ENCODE measurements at places on chromosomes 3 and 15.

DNA sequence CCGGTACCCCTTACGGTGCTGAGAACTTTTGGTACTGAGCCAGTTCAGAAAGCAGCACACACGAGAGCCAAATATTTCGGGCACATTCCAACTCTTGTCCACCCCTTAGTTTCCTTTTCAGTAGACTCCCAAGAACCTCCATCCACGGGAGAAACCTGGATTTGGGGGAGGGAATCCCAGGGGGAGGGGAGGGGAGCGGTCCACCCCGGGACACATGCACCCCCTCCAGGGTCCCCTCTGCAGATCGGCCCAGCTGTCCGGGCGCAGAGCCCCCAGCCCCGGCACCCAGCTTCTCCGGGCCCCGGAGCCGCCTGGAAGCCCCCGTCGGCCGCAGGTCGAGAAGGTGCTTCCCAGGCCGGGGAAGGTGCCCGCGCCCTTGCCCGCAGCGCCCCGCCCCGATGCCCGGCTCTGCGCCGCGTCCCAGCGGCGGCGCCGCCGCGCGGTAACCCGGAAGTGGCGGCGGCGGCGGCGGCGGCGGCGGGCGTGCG is 455 bp upstream of the ABHD17C start:
- no peak for DNase-seq

DNA sequence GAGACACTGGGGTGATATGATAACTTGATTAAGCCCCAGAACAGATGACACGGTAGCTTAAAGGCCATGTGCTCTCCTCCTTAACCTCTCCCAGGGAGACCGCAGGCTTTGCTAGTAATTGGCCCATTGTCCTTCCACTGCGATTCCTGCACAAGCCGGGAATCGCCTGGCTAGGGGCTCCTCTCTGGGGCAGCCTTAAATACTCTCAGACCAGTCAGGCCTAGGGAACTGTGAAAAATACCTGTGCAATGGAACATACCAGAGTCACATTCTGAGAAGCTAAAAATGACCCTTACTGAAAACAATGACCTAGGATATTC is 56.3 kb downstream of the CPN2 start:
- no peak for DNase-seq

GRCh38 chr3:174951034-174951433 is 91.9 kb downstream of the NAALADL2 start:
- DNase-seq, result no peak

DNA sequence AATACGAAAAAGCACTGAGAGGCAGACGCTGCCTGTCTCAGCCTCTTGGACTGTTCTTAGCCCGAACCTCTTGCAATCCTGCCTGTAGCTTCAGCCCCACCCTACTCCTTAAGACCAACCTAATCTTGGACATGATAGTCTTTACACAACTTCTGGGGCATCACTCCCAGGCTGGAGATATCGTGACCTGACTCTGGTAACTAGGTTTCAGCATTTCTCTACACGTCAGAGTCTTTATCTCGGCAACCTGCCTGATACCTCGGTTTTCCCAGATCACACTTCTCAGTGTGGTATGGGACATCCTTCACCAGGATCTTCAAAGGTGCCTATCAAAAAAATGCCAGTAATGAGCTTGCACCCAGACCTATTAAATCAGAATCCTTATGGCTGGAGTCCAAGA is 590.2 kb upstream of the KCNMB2 start:
- DNase-seq, result no peak

DNA sequence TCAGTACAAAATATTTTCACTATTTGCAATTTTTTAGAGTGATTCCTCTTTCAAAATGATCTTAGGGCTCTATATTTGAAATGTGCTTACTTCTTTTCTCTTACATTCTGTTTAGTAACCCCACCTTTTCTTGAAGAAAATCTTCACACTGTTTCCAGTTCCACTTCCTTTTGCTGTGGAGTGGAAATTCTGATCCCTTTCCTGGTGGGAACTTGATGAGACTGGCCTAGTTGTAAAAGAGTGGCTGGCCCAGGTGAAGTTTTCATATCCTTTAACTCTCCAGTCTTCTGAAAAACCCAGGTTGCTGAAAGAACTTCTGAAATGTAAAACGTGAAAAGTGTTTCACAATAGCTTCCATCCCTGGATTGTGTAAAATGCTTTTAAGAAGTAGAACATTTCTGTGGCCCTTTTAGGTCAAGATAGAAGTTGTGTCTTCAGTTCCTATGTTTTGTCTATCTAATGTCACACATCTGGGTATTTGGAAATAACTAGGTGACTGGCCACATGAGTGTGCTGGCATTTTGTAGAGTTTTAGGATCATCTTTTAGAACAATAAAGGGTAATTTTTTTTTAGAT is 84.8 kb upstream of the LRIG1 start:
- DNase-seq, result no peak

- no peak for DNase-seq
Measured at GRCh38 chr3:61997101-61997500, 376.2 kb downstream of the FEZF2 start.

DNA sequence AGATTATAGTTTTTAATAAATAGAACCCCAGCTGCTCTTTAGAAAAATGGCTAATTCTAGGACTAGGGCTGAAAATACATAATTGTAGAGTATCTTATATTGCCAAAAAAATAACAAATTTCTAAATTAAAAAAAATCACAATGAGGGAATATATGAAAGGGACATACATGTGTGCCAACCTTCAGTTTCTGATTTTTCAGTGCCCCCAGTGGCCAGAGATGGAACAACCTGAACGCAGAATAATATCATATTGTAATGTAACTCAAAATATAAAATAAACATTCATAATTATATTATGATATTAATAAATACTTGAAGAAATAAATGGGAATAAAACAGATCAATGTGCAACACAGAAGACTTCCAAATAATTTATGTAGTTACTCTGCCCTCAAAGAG is 460.5 kb downstream of the ZNF385D start:
- no peak for DNase-seq

- no peak for DNase-seq
Measured at GRCh38 chr3:51722362-51722761, 15.5 kb downstream of the GRM2 start.

- no peak for DNase-seq
Measured at GRCh38 chr3:114586119-114586518, 292.3 kb downstream of the TIGIT start.

GRCh38 chr3:110575702-110576101 is 495.9 kb upstream of the NECTIN3 start:
- DNase-seq, result no peak

- DNase-seq, result no peak
Measured at GRCh38 chr3:187621881-187622280, 48.3 kb downstream of the SST start.

GRCh38 chr3:11085093-11085840 is 69.0 kb upstream of the HRH1 start:
- DNase-seq, result no peak

GRCh38 chr3:123787133-123787532 is 97.0 kb downstream of the MYLK start:
- DNase-seq, result no peak

DNA sequence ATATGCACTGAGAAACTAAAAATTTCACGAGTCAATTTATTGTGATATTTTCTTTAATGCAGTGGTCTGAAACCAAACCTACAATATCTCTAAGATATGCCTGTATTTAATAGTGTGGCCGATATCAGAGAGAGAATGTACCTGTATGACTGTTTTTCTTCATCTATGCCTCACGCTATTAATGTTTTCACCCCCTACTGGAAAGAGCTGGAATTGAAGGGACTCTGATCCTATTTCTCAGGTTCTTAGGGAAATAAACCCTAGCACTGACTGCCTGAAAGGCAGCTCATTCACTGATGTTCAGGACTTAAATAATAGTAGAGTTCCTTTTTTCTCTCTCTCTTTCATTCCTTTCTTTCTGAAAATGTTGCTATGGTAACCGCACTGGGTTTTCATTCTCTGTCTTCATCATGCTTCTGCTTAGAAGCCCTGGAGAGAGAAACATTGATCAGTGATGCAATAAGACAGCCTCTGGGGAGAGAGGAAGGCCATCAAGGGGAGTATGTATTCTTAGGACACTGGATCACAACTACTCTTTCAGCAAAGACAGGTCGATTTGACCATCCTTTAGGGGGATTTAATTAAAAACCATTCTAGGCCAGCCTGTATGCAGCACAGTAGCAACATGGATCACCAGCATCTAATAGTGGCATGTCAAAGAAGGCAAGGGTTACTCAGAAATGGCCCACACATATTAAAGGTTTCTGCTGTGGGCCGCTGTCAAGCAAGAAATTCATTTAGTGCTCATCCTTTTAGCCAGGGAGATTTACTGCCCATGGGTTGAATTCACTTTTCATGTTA is 1135.7 kb downstream of the IGSF11 start:
- DNase-seq, result no peak

DNA sequence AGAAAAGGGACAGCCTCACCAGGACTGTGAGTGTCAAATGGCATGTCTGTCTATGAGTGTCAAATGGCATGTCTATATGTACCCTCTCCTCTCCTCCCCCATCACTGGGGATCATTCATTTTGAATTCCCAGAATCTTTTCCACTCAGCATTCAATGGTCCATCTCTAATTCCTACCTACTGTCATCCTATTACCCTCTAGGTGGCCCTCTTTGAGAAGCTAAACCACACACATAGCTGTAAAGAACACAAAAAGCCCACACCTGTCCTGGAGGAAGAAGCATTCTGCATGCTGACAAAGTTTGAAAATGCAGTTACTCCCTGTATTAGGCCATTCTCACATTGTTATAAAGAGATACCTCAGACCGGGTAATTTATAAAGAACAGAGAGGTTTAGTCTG is 46.2 kb upstream of the PYDC2 start:
- no peak for DNase-seq

DNA sequence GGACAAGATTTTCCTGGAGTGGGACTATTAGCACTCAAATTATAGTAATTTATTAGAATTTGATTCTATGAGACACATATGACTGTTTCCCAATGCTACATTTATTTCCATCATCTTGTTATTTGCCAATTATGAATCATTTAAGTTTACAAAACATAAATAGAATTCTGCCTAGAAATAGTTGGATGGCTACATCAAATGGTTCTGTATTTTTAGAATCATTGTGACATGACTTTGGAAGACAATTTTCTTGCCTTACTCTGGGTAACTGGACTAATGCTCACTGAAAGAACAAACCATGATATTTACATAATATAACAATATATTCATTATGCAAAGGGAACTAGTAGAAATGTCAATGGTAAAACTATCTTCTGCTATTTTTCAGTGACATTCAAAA is 173.5 kb downstream of the ZIC1 start:
- no peak for DNase-seq

DNA sequence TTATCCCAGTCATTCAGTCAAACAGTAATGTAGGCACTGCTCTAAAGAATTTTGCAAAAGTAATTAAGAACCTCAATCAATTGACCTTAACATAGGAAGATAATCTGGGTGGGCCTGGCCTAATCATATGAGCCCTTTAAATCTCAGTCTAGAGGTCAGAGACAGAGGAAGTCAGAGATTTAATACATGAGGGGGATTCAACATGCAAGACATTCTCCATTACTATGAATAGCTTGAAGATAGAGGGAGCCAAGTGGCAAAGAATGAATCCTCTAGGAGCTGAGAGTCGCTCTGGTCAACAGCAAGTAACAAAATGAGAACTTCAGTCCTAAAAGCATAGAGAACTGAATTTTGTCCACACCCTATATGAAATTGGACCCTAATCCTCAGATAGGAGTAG is 39.0 kb upstream of the MBNL1 start:
- DNase-seq, result no peak

DNA sequence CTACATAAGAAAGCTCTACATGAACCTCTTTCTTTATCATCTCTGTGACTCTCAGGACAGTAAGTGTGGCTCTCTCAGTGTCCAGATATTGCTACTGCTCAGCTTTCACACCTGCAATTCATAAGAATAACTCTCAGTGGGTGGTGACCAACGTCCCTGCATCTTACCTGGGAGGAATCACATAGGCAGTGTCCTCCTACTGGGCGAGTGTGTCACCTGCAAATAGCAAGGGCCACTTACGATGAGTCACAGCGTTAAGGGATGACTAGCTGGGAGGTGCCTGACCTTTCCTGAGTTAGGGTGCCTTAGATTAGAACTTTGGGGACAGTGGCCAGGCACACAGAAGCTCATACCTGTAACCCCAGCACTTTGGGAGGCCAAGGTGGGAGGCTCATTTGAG is 90.8 kb upstream of the C3orf80 start:
- DNase-seq, result no peak
